ENCODE measurements at places on chromosomes 12 and 14. TPM values are rescaled to one million over a fixed set of nuclear protein-coding genes. Genes with fewer than 3 reads are reported as not detected.
A peak's percentile ranks its signal among the peaks of the same experiment; 100 is the strongest.

The AMDHD1 gene
- 0.52 TPM for total RNA-seq

The CATSPERB gene
- total RNA-seq: not detected

GRCh38 chr12:94561943-94562411, 88.4 kb downstream of the TMCC3 start:
- no peaks in the 10 kb centered on the region for H3K36me3 ChIP-seq
- DNase-seq: no peak
- no peak overlapping the region for H3K27ac ChIP-seq
- peaks cover 16% of the 10 kb centered on the region for H3K27me3 ChIP-seq

DNA sequence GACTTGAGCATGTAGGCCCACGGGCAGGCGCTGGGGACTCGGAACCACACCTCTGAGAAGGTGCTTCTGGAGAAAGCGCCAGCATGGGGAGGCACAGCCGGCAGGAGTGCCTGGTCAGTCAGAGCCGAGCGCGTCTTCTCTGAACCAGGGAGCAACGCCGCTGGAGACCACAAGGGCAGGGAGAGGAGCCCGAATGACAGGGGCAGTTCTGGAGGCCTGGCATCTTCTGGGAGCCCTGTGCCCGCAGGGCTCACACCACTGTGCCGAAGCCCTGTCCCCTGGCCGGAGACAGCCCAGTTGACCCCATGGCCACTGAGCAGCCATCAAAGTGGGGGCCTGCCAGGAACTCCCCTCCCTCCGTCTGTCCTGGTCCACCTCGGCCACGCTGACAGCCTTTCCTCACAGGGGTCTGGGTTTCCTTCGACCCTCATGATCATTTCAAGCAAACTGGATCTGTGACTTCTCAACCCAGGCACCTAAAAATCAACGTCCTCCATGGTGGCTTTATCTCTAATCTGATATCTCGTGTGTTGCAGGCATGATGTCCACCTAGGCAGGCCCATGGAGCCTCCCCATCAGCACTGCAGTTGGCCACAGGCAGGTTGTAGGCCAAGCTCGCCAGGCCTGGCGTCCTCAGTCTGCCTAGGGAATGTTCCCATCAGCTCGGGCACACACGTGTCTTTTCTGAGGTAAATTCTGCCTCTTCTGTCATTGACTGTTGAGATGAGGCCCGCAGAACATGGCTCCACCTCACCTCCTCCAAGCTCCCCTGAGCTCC, 299.3 kb upstream of the RTL1 start:
- H3K4me1 ChIP-seq: no peaks in the 10 kb centered on the region
- H3K36me3 ChIP-seq: no peaks in the 10 kb centered on the region
- no peak overlapping the region for H3K4me3 ChIP-seq
- no peak overlapping the region for H3K27ac ChIP-seq
- H3K27me3 ChIP-seq: no peaks in the 10 kb centered on the region

The CS gene
- 171 TPM for total RNA-seq

The LTB4R2 gene
- 7.8 TPM for total RNA-seq

GRCh38 chr12:58443273-58443980, 476.9 kb downstream of the LRIG3 start:
- H3K36me3 ChIP-seq: no peaks in the 10 kb centered on the region
- H3K4me3 ChIP-seq: no peak overlapping the region
- no peaks in the 10 kb centered on the region for H3K27me3 ChIP-seq
- DNase-seq: no peak
- H3K27ac ChIP-seq: no peak overlapping the region

- no peaks in the 10 kb centered on the region for H3K36me3 ChIP-seq
- H3K4me1 ChIP-seq: no peaks in the 10 kb centered on the region
- no peaks in the 10 kb centered on the region for H3K27me3 ChIP-seq
- no peak overlapping the region for H3K27ac ChIP-seq
Measured at GRCh38 chr12:110253176-110253575, 27.9 kb upstream of the ATP2A2 start.

GRCh38 chr14:55762595-55763232, 182.7 kb downstream of the KTN1 start:
- DNase-seq: no peak
- no peak overlapping the region for H3K27ac ChIP-seq
- peaks cover 4% of the 10 kb centered on the region for H3K27me3 ChIP-seq
- no peaks in the 10 kb centered on the region for H3K4me1 ChIP-seq
- no peaks in the 10 kb centered on the region for H3K36me3 ChIP-seq

DNA sequence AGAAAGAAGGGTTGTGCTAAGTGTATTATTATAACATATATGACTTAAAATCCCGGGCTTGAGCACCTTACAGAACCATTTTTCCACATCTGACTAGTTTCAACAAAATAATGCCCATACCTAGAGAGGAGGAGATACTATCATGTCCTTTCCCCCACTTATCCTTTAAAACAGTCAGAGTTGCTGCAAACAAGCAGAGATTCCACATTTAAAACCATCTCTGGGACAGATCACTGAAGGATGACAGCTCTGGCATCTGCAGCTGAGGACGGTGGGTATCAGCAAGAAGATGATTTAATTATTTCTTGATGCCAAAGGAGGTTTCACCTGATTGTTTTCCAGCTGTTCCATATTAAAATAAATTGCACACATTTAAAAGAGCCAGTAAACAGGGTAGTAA, 328.0 kb upstream of the TMTC1 start:
- H3K27ac ChIP-seq: no peak overlapping the region
- H3K4me1 ChIP-seq: peaks cover 5% of the 10 kb centered on the region
- no peaks in the 10 kb centered on the region for H3K27me3 ChIP-seq
- H3K4me3 ChIP-seq: no peak overlapping the region

DNA sequence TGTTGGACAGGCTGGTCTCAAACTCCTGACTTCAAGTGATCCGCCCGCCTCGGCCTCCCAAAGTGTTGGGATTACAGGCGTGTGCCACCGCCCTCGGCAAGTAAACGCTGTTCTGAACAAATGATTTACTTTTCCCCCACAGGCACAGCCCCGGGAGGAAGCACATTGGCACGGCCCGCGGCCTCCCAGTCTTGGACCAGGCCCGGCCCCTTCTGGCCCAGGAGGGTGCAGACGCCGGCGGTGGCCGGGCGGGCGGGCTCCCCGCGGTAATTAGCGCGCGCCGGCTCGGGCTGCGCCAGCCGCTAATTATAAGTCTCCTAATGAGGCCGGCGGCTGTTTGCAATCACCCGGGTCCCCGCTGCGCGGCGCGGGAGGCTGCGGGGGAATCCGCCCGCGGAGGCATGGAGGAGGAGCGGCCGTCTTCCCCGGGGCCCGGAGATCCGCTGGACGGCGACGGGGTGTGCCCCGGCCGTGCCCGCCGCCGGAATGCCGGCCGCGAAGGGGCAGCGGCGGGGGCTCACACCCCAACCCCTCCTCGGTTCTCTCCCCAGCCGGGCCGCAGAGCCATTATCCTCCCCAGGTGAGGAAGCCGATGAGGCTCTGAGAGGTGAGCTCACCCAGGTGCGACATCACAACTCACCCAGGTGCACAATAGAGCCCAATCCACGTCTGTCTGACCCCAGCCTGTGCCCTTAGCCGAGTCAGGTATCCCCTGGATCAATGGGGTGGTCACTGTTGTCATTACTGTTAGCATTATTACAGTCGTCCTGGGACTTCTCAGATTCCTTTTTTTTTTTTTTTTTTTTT, 3.3 kb upstream of the POP5 start:
- H3K36me3 ChIP-seq: peaks cover 2% of the 10 kb centered on the region
- H3K4me1 ChIP-seq: peaks cover 16% of the 10 kb centered on the region
- H3K27ac ChIP-seq: no peak overlapping the region
- H3K4me3 ChIP-seq: peak overlapping the region; percentile 20
- no peak for DNase-seq
- peaks cover 8% of the 10 kb centered on the region for H3K27me3 ChIP-seq

GRCh38 chr14:33404964-33405574, 466.4 kb downstream of the NPAS3 start:
- H3K27me3 ChIP-seq: no peaks in the 10 kb centered on the region
- H3K4me3 ChIP-seq: no peak overlapping the region
- H3K4me1 ChIP-seq: peaks cover 5% of the 10 kb centered on the region
- no peak for DNase-seq
- no peaks in the 10 kb centered on the region for H3K36me3 ChIP-seq

- H3K4me3 ChIP-seq: no peak overlapping the region
- no peak for DNase-seq
- no peak overlapping the region for H3K27ac ChIP-seq
- H3K27me3 ChIP-seq: no peaks in the 10 kb centered on the region
- peaks cover 4% of the 10 kb centered on the region for H3K36me3 ChIP-seq
- peaks cover 20% of the 10 kb centered on the region for H3K4me1 ChIP-seq
Measured at GRCh38 chr12:11832093-11832492, 182.6 kb downstream of the ETV6 start.

DNA sequence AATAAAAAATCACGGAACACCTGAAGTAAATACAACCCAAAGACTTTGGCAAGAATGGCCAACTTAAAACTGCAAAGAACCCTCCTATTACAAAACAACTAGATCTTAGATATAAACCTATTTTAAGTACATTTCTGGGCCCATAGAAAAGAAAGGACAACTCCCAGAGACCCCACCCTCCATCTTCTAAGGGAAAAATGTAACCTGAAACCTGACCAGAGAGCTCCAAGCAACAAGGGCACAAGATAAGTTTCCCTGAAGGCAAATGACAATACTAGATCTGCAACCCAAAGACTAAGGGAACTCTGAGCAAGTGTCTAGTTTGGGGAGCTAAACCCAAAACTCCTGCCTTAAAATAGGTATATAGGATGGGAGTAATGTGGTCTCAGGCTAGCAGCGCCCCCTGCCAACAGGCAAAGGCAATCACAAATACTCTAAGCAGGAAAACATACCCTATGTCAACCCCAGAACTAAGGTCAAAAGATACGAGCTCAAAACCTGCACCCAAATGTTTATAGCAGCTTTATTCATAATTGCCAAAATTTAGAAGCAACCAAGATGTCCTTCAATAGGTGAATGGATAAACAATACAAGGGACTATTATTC, 218.9 kb downstream of the ITPR2 start:
- no peaks in the 10 kb centered on the region for H3K27me3 ChIP-seq
- no peaks in the 10 kb centered on the region for H3K4me1 ChIP-seq
- H3K27ac ChIP-seq: no peak overlapping the region
- no peak overlapping the region for H3K4me3 ChIP-seq
- H3K36me3 ChIP-seq: peaks cover 5% of the 10 kb centered on the region

DNA sequence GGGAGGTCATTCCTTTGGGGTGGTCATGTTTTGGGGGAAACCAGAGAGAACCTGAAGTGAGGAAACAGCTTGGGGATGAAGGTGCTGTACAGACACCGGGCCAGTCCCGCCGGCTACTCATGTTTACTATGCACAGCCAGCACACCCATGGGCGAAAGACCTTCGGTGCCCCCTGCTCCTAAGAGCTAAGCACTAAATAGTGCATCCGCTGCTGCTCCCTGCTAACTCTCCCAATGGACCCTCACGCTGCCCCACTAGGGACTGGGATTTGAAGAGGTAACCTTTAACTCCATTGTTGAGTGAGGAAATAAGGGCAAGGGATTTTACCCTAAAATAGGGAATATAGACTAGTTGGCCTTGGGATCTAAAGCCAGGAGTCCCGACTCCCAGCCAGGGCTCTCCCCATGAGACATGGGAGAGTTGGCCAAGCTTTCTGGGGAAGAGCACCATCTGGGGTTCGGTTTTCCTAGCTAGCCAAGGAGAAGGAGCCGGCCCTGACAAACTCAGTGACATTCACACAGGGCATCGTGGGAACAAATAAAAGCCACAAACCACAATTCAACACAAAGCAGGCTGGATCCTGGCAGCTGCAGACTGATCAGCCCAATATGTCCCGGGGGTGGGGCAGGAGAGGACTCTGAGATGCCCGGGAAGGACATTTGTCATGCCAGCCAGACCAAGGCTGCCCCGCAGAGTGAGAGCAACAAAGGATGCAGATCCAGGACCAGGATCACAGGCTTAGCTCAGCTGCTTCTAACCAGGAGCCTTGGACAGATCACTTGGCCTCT, 91.7 kb downstream of the SINHCAF start:
- no peaks in the 10 kb centered on the region for H3K36me3 ChIP-seq
- no peaks in the 10 kb centered on the region for H3K4me1 ChIP-seq
- H3K27ac ChIP-seq: no peak overlapping the region
- no peak for DNase-seq
- peaks cover 38% of the 10 kb centered on the region for H3K27me3 ChIP-seq

- no peaks in the 10 kb centered on the region for H3K4me1 ChIP-seq
- H3K27ac ChIP-seq: no peak overlapping the region
- H3K36me3 ChIP-seq: no peaks in the 10 kb centered on the region
- no peak for DNase-seq
- no peak overlapping the region for H3K4me3 ChIP-seq
Measured at GRCh38 chr12:3329361-3329760, 161.6 kb upstream of the PRMT8 start.

DNA sequence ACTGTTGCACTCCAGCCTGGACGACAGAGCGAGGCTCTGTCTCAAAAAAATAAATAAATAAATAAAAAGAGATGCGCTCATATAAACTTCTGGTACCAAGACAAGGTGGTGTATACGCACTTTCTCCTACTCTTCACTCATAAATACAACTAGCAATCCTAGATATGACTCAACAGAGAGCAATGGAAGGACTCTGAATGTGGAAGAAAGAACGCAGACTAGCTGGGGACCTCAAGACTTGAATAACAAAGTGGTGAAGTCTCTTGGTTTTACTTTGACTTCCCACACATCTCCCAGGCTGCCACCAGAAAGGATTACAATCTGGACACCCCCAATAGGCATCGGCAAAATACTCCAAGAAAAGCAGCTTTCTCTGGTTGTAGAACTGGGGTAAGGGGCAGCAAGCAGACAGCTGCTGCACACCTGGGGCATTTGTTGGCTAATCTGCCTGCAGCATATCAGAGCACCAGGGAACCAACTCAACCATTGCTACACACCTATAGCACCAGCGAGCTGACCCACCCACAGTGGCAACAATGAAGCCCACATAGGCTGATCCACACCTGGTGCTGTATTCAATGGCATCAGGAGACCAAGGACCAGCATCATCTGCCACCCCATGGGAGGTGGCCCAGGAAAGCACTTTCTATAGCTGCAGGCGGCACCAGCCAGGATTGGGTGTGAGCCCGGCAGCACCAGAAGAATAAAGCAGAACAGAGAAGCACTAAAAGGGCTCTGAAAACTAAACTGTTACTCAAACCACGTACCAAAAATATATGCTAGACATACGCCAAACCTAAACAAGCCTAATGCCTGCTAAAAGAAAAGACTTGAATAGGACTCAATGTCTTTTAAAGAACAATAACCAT, 1231.7 kb upstream of the TMEM132C start:
- peaks cover 3% of the 10 kb centered on the region for H3K27me3 ChIP-seq
- H3K4me1 ChIP-seq: peaks cover 5% of the 10 kb centered on the region
- no peak overlapping the region for H3K4me3 ChIP-seq

- H3K27ac ChIP-seq: no peak overlapping the region
- peaks cover 14% of the 10 kb centered on the region for H3K4me1 ChIP-seq
- H3K27me3 ChIP-seq: no peaks in the 10 kb centered on the region
- no peak overlapping the region for H3K4me3 ChIP-seq
- peaks cover 66% of the 10 kb centered on the region for H3K36me3 ChIP-seq
Measured at GRCh38 chr14:21219561-21220111, 49.6 kb downstream of the HNRNPC start.

- no peaks in the 10 kb centered on the region for H3K4me1 ChIP-seq
- H3K27ac ChIP-seq: no peak overlapping the region
- H3K36me3 ChIP-seq: no peaks in the 10 kb centered on the region
- DNase-seq: no peak
- no peaks in the 10 kb centered on the region for H3K27me3 ChIP-seq
Measured at GRCh38 chr14:93566065-93566693, 135.4 kb downstream of the UNC79 start.

DNA sequence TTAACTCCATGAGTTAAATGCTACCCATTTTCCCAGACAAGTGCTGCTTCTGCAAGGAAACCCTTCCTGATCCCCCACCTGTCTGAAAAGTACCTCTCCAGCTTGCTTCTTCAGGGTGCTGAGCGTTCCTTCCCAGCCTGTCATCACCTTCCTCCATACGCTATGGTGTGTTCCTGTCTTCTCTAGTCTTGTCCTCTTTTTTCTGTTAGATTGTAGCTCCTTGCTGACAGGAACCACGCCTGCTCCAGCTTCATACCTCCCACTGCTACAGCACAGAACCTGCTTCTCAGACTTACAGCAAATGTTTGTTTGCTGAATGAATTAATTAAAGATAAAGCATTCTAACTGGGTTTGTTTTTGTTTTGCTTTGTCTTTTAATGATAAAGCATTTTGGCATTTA, 39.1 kb downstream of the ERH start:
- H3K36me3 ChIP-seq: no peaks in the 10 kb centered on the region
- H3K4me1 ChIP-seq: peaks cover 7% of the 10 kb centered on the region
